ENCODE measurements at places on chromosomes 1 and 21. TPM values are rescaled to one million over a fixed set of nuclear protein-coding genes. Genes with fewer than 3 reads are reported as not detected.
A peak's percentile ranks its signal among the peaks of the same experiment; 100 is the strongest.

GRCh38 chr1:205615789-205616188, 16.0 kb downstream of the ELK4 start:
- no peaks in the 10 kb centered on the region for H3K27me3 ChIP-seq
- H3K36me3 ChIP-seq: peaks cover 59% of the 10 kb centered on the region

GRCh38 chr1:8497210-8497819, 179.4 kb downstream of the SLC45A1 start:
- DNase-seq: no peak
- H3K27me3 ChIP-seq: no peaks in the 10 kb centered on the region

DNA sequence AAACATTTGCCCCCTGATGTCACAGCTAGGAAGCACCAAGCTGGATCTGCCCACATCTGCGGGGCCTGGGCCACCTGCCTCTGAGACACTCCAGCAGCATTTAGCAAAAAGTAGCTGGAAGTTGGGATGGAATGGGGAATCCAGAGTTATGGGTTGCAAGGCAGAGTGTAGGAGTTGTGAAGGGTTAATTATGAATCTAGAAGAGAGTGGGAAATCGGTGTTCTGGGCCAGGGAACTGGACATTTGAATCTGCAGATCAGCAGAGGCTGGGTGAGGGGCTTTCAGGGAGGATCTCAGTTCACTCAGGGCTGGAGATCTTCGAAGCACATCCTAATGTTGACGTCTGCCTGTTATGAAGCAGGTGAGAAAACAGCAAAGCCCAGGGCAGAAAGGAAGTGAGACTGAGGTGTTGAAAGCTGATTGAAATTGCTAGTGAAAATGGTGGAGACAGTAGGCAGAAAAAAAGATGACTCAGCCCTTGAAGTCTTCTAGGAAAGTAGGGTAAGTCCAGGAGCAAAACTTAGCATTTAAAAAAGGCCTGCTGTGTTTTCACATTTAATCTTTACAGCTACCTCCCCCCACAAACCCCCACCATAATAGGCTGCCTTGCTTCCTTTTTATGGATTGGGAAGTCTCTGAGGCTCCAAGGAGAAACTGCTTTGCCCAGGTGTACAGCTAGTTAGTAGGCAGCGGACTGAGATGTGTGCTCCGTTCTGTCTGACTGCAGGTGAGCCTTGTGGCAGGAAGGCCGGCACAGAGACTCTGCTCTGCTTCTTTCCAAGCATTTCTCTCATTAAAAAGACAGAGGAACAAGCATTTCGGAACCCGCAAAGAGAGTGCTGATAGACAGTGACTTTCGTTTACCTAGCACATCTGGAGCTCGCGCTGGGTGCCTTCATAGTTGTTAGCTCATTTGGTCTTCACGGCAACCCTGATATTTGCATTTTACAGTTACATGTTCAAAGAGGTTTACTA, 7.2 kb downstream of the VANGL1 start:
- peaks cover 13% of the 10 kb centered on the region for H3K36me3 ChIP-seq
- H3K27ac ChIP-seq: peak overlapping the region; percentile 2
- H3K27me3 ChIP-seq: no peaks in the 10 kb centered on the region
- no peak for DNase-seq
- H3K4me1 ChIP-seq: peaks cover 31% of the 10 kb centered on the region

DNA sequence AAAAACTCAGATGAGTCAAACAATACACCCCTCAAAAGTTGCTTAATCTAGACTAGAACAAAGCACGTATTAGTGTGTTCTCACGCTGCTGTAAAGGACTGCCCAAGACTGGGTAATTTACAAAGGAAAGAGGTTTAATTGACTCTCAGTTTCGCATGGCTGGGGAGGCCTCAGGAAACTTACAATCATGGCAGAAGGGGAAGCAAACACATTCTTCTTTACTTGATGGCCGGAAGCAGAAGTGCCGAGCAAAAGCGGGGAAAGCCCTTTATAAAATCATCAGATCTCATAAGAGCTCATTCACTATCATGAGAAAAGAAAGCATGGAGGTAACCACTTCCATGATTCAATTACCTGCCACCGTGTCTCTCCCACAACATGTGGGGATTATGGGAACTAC, 10.1 kb downstream of the JAM2 start:
- H3K27ac ChIP-seq: no peak overlapping the region
- no peak overlapping the region for H3K4me3 ChIP-seq
- H3K4me1 ChIP-seq: no peaks in the 10 kb centered on the region
- H3K36me3 ChIP-seq: no peaks in the 10 kb centered on the region
- DNase-seq: no peak

DNA sequence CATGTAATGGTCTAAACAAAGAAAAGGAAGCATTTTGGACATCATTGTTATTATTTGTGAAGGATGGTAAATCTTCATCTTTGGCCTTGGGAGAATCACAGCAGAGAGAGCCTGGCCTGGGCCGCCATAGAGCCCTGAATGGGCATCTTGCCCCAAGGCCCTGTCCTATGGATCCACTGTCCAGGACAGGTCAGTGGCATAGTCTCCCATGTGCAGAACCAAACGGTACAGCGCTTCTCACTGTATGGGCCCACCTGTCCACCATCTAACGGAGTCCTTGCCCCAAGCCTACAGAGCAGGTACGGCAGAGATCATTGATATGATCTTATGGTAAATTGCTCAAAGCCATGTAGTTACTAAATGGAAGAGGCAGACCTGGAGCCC, 185.7 kb downstream of the FOXD2 start:
- H3K4me1 ChIP-seq: no peaks in the 10 kb centered on the region
- DNase-seq: no peak
- H3K27ac ChIP-seq: no peak overlapping the region

DNA sequence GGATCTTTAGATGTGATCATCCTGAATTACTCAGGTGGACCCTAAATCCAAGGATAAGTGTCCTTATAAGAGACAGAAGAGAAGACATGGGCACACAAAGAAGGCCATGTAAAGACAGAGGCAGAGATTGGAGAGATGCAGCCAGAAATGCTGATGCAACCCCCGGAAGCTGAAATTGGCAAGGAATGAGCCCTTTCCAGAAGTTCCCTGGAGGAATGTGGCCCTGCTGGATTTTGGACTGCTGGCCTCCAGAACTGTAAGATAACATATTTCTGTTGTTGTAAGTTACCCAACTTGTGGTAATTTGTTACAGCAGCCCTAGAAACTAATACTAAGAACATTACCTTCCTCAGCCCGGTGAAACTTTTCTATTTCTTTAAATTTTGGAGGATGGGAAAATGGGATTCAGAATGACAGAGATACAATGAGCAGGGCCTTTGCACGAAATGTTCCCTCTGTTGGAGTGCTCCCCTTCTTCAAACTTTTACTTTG, 11.2 kb upstream of the PLPP3 start:
- no peaks in the 10 kb centered on the region for H3K4me1 ChIP-seq
- no peak overlapping the region for H3K27ac ChIP-seq
- DNase-seq: no peak
- no peaks in the 10 kb centered on the region for H3K27me3 ChIP-seq
- H3K36me3 ChIP-seq: no peaks in the 10 kb centered on the region

GRCh38 chr1:60436186-60436585, 362.6 kb upstream of the C1orf87 start:
- no peak overlapping the region for H3K27ac ChIP-seq
- no peak for DNase-seq
- no peaks in the 10 kb centered on the region for H3K27me3 ChIP-seq
- no peak overlapping the region for H3K4me3 ChIP-seq
- no peaks in the 10 kb centered on the region for H3K4me1 ChIP-seq

DNA sequence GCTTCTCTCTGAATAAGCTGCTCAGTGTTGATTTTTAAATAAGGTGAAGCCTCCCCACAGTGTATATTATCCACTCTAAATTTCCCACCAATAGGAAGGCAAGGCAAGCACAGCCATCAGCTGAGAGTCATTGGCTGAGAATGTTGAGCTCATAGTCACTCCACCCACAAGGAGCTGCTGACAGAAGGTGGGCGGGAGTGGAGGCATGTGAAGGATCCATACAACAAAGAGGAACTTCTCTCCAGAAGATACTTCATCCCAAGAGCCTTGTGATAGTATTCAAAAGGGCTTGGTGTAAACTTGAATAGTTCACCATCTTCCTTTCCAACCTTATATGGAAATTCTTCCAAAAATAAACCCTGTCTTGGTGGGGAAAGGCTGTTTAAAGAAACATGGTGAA, 42.8 kb downstream of the SAMD13 start:
- H3K27me3 ChIP-seq: no peaks in the 10 kb centered on the region
- H3K4me1 ChIP-seq: no peaks in the 10 kb centered on the region
- no peak overlapping the region for H3K27ac ChIP-seq
- no peak overlapping the region for H3K4me3 ChIP-seq
- no peak for DNase-seq

GRCh38 chr1:211566431-211567025, 12.4 kb downstream of the SLC30A1 start:
- H3K4me3 ChIP-seq: no peak overlapping the region
- no peak for DNase-seq
- H3K27me3 ChIP-seq: no peaks in the 10 kb centered on the region
- no peaks in the 10 kb centered on the region for H3K36me3 ChIP-seq
- H3K27ac ChIP-seq: no peak overlapping the region

DNA sequence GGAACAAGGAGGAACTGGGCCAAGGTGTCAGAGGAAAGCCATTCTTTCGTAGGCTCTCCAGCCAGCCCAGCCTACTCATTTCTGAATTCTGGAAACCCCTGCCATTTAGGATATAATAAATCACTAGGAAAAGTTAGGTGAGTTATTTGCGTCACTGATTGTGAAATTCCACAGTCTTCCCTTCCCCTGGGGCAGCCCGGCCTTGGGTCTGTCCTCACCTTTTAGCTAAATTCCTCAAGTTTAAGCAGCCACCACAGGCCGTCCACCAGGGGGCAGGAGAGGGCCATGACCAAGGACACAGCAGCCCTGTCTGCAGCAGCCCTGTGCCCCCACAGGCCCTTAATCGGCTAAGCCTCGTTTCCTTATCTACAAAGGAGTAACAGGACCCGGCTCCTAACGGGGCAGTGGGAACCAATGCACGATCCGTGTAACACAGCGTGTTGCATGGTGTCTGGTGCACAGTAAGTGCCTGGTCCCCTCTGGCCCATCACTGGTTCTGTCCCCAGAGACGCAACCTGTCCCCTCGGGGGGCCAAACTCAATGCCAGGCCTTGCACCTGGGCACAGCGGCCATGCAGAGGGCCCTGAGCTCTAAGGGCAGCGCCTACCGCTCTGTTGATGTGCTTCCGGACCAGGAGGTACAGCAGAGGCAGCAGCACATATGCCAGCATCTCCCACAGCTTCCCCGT, 18.1 kb downstream of the GPR157 start:
- no peak overlapping the region for H3K27ac ChIP-seq
- H3K4me3 ChIP-seq: no peak overlapping the region
- DNase-seq: peak; percentile 87
- H3K27me3 ChIP-seq: no peaks in the 10 kb centered on the region
- no peaks in the 10 kb centered on the region for H3K4me1 ChIP-seq

GRCh38 chr1:77018761-77019160, 151.5 kb downstream of the ST6GALNAC5 start:
- H3K4me3 ChIP-seq: no peak overlapping the region
- H3K27me3 ChIP-seq: peaks cover 14% of the 10 kb centered on the region
- DNase-seq: peak; percentile 7

GRCh38 chr1:116453906-116454305, 80.9 kb downstream of the ATP1A1 start:
- DNase-seq: no peak
- no peaks in the 10 kb centered on the region for H3K27me3 ChIP-seq
- H3K36me3 ChIP-seq: no peaks in the 10 kb centered on the region
- H3K4me3 ChIP-seq: no peak overlapping the region

DNA sequence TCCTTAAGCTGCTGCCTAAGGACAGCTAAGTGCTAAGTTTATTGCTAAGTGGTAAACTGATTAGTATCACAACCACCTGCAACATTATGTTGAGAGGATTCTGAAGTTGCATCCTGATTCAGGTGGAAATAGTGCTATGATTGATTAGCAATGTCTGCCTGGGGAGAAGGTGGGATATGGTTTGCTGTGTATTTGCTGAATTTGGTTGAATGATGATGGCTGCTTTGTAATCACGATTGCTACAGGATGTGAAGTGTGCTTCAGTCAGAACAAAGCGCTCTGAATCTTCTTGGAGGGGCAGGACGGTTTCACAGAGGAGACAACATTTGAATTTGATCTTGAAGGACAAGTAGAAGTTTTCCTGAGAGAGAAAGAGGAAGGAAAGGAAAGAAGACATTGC, 226.0 kb downstream of the ST6GALNAC3 start:
- H3K4me3 ChIP-seq: no peak overlapping the region
- no peaks in the 10 kb centered on the region for H3K4me1 ChIP-seq
- no peak overlapping the region for H3K27ac ChIP-seq
- peaks cover 64% of the 10 kb centered on the region for H3K27me3 ChIP-seq

DNA sequence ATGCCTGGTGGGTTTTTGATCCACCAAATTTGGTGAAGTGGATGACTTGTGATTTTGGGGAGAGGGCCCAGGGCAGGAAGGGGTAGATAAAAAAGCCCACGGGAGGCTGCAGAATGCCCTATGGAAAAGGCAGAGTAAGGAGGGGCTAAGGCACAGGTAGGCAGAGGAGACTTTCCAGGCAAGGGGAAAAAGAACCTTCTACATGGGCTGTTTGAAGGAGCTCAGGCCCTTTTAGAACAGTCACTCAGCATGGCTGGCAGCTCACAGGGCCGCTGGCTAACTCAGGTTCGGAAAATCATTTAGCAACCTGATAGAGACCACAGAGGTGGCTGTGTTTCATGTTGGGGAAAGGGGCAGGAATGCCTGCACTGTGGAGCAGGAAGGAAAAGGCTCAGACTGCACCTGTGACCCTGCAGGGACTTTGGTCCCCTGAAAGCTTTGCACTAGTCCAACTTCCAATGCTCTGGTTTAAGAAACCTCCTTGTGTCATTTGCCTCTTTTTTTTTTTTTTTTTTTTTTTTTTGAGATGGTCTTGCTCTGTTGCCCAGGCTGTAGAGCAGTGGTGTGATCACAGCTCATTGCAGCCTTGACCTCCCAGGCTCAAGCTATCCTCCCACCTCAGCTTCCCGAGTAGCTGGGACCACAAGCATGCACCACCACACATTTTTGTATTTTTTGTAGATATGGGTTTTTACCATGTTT, 58.5 kb upstream of the ENAH start:
- DNase-seq: no peak
- H3K27ac ChIP-seq: no peak overlapping the region
- no peaks in the 10 kb centered on the region for H3K4me1 ChIP-seq
- no peaks in the 10 kb centered on the region for H3K36me3 ChIP-seq
- no peaks in the 10 kb centered on the region for H3K27me3 ChIP-seq

- no peak overlapping the region for H3K4me3 ChIP-seq
- no peak for DNase-seq
- H3K36me3 ChIP-seq: peaks cover 24% of the 10 kb centered on the region
- H3K4me1 ChIP-seq: peaks cover 22% of the 10 kb centered on the region
- no peaks in the 10 kb centered on the region for H3K27me3 ChIP-seq
Measured at GRCh38 chr1:206455289-206455665, 15.0 kb upstream of the IKBKE start.

The FCN3 gene
- total RNA-seq: not detected

The CHD5 gene
- 0.22 TPM for total RNA-seq

The SYT11 gene
- 10.2 TPM for total RNA-seq

The TTC22 gene
- not detected for total RNA-seq
